ENCODE measurements at places on chromosomes 2 and 18.

- DNase-seq = no peak
These were observed 484.0 kb upstream of the MAP2 start for GRCh38 chr2:208939852-208940251.

- DNase-seq = no peak
These were observed 25.2 kb upstream of the GPR55 start for GRCh38 chr2:230949966-230950873.

GRCh38 chr18:55405893-55406406 lies 182.0 kb downstream of the TCF4 start:
- DNase-seq = peak; percentile 92

- no peak for DNase-seq
These were observed 335.2 kb downstream of the GBX2 start for GRCh38 chr2:235832941-235833340.

GRCh38 chr18:6565815-6566081 lies 151.0 kb upstream of the L3MBTL4 start:
- no peak for DNase-seq

DNA sequence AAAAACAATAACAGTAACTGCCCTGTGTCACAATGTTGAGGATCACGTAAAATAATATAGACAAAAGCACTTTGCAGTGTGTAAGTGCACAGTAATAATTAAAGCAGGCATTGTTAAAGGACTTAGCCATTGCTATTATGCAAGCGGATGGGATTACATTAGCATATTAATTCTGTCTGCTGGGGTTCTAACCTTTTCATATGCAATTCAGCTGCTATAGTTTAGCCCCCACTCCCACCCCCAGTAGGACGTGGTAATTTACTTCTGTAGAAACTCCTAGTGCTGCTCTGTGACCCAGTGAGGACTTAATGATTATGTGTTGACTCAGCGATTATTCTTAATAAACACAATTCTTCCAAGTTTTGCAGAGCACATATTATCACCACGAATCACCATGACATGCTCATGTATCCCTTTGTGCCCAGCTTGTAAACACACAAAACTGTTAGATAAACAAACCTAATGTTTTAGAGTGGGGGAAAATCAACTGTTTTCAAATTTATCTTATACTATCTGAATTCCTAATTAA lies 5.1 kb upstream of the ADAM23 start:
- DNase-seq = no peak

GRCh38 chr2:18001671-18002070 lies 123.2 kb downstream of the KCNS3 start:
- no peak for DNase-seq
